Fibroblast of villous mesenchyme (primary cell): ENCODE measurements at places on chromosomes 6 and 20. TPM values are rescaled to one million over a fixed set of nuclear protein-coding genes. Genes with fewer than 3 reads are reported as not detected.
A peak's percentile ranks its signal among the peaks of the same experiment; 100 is the strongest.

The PNPLA1 gene
- not detected in 2 replicates for total RNA-seq

The HLA-DMB gene
- 1.7 TPM in 1 of 2 replicates, not detected in the other for total RNA-seq

The RAMACL gene
- 0.43 and 0.97 TPM in 2 replicates for total RNA-seq

The OR2B6 gene
- not detected in 2 replicates for total RNA-seq

The PCMT1 gene
- total RNA-seq: 112 and 126 TPM in 2 replicates

The SULF2 gene
- 3.5 and 6.1 TPM in 2 replicates for total RNA-seq

The MLIP gene
- total RNA-seq: not detected in 2 replicates

The ZBP1 gene
- not detected in 2 replicates for total RNA-seq

The ACTL10 gene
- 1.7 and 2.6 TPM in 2 replicates for total RNA-seq

The SPATA25 gene
- total RNA-seq: 0.43 and 1.3 TPM in 2 replicates

The ADGRG6 gene
- total RNA-seq: 33.2 and 153 TPM in 2 replicates

The BMP7 gene
- total RNA-seq: not detected in 2 replicates

DNA sequence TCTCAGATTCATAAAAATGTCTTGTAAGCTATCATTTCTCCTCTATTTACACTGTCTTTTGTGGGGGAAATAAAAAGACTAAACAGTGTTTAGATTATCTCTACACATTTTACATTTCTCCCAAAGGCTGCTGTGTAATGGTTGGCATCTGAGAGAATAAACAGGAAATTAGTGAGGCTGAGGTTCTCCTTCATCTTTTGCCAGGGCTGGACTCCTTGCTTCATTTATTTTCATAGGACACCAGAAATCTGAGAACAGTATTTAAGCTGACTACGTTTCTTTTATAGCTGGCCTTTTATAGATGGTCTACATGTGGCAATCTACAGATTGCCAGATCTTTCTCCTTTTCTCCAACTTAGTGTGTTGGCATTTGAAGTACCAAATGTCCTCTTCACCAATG lies 41.5 kb downstream of the PLCB4 start:
- DNase-seq: peak; percentile 47

GRCh38 chr6:79699606-79700005 lies 68.5 kb downstream of the SH3BGRL2 start:
- no peak for DNase-seq

DNA sequence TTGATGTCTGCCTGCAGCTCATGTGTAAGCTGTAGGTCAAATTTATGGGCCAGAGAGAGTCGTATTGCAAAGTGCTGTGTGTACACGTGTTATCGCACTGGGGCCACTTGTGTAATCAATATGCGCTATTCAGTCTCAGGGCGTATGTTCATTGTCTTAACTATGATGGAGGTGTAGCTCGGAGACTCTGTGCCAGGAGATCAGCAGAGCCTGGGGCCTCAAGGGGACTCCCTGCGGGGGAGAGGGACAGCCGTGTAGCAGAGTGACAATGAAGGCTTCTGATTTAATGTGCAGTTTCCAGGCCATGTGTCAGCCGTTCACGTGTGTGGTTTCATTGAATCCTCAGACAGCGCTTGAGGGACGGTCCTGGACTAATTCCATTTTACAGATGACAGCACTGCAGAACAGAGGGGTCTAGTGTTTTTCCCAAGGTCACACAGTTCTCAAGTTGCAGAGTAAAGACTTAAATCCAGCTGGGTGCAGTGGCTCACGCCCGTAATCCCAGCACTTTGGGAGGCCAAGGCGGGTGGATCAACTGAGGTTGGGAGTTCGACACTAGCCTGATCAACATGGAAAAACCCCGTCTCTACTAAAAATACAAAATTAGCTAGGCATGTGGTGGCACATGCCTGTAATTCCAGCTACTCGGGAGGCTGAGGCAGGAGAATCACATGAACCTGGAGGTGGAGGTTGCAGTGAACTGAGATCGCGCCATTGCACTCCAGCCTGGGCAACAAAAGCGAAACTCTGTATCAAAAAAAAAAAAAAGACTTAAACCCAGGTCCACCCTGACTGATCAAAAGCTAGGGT lies 242.5 kb downstream of the PREX1 start:
- DNase-seq: no peak

DNA sequence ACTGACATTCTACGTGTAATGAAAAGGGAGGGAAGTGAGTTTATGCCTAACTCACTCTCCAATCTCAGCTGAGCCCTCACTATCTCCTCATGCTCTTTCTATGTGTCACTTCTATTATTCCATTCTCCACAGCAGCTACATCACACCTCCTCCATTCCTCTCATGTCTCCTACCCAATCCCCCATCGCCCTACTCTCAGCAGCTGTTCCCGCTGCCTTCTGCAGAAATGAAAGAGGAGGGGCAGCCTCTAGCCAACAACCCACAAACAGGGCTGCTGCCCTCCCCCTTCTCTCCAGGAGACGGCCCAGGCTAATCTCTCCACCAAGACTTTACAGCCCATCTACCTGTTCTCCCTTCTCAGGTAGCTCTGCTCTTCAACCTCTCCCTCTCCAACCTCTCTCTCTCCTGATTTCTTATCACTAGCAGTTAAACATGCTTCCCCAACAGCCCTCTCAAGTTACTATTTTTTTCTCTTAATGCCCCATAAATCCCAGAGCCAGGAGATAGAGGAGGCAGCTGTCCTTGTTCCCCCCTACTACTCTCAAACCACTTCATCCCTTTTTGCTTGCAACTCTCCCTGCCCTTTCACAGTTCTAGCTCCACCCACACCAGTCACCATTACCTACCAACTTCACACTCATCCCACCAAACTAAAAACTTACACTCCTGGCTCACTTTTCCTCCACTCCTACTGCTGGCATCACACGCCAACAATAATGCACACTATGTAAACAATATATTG lies 136.5 kb downstream of the BTBD9 start:
- DNase-seq: no peak

GRCh38 chr6:32086661-32087573 lies 22.2 kb downstream of the TNXB start:
- DNase-seq: peak; percentile 78

GRCh38 chr6:38646166-38646878 lies 6.6 kb upstream of the BTBD9 start:
- peak; percentile 15 for DNase-seq

- no peak for DNase-seq
Observed at GRCh38 chr6:149337320-149337719, 19.8 kb downstream of the TAB2 start.

GRCh38 chr20:8205996-8206395 lies 73.9 kb downstream of the PLCB1 start:
- DNase-seq: no peak

DNA sequence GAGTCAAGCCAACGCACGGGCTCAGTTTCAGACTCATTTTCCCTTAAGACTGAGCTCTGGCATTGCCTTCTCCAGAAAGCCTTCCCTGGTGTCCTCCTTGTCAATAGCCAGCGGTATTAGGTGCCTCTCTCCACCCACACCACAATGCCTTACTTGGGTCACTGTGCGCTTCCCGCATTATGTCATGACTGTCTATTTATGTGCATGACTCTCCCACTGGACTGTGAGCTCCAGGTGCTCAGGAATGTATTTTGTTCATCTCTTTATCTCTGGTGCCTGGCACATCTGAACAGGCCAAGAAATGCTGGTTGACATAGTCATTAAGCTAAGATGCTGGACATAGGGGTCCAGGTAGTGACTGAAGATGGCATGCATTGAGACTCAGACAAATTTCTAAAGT lies 42.7 kb downstream of the DAAM2 start:
- DNase-seq: no peak

- DNase-seq: no peak
Observed at GRCh38 chr20:5596401-5597193, 153.6 kb upstream of the SHLD1 start.

- no peak for DNase-seq
Observed at GRCh38 chr6:170347975-170348374, 41.4 kb downstream of the FAM120B start.

- no peak for DNase-seq
Observed at GRCh38 chr6:15752820-15753219, 90.0 kb upstream of the DTNBP1 start.

GRCh38 chr6:97136626-97137358 lies 146.2 kb downstream of the MMS22L start:
- no peak for DNase-seq

GRCh38 chr6:44701038-44701636 lies 313.6 kb downstream of the CDC5L start:
- DNase-seq: no peak

DNA sequence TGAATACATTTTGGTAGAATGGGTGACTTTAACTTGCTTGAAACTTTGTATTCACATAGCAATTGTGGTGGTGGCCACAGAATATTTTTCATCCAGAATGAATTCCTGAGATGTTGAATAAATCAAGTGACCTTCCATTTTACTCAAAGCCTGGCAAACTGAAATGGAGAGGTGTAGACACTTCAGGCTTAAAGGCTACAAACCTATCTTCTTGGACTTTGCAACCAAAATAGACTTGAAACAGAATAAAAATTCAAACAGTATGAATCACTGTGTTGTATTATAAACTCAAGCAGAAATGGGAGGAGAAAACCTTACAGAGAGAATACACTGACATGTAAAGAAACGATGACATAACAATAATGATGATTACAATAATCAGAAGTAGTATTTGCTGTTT lies 371.6 kb downstream of the BCKDHB start:
- peak; percentile 10 for DNase-seq

DNA sequence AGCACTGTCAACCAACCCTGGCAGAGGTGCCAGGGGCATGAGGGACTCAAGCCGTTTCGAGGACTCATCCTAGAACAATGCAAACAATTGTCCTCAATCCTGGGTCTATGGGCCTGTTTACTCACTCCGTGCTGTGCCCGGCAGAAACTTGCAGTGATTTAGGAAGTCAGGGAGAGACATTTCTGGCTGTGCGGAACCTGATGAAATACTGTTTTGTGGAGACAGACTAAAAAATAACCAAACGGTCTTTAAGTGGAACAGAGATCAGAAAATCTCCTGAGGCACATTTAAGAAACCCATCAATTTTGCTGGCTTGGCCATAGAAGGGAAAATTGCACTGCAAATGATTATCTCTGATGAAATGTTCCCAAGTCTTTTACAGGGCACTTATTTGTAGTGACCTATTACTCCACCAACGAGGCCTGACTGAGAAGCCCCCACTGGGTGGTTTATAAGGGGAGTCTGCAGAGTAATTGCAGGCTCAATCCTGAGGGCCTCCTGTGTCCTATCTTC lies 79.8 kb upstream of the KCNK16 start:
- peak; percentile 33 for DNase-seq

GRCh38 chr20:15564981-15565380 lies 1008.3 kb downstream of the KIF16B start:
- DNase-seq: no peak
